OCI-M1 (cell line): ENCODE measurements at places on chromosomes 3 and 15.
A peak's percentile ranks its signal among the peaks of the same experiment; 100 is the strongest.

DNA sequence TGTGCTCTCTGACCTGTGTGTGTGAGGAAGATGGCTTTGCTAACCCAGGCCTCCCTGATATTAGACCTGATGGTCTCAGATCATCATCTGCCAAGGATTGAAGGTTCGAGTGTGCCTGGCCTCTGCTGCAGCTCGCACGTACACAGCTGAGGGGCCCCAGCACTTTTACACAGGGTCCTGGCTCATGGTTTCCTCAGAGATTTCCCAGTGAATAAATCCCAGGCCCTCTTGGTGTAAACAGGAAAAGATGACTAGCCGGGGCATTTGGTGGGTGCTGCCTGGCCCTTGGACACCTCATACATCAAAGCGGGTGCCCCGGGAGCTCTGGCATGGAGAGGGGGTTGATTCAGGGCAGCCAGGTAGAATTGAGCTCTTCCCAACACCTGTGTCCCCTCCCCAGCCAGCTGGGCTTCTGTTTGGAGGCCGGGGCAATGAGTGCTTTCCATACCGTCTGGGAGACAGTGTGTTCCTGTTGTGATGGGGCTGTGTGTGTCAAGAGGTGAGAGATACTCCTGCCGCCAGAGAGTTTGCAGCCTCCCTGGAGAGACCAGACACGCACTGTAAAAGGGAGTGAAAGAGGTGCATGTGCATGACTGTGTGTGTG lies 72.5 kb upstream of the TLE3 start:
- DNase-seq: no peak

GRCh38 chr15:58292751-58293175 lies 139.0 kb upstream of the LIPC start:
- DNase-seq: no peak

- DNase-seq: no peak
Measured at GRCh38 chr15:77480859-77481633, 60.4 kb downstream of the HMG20A start.

DNA sequence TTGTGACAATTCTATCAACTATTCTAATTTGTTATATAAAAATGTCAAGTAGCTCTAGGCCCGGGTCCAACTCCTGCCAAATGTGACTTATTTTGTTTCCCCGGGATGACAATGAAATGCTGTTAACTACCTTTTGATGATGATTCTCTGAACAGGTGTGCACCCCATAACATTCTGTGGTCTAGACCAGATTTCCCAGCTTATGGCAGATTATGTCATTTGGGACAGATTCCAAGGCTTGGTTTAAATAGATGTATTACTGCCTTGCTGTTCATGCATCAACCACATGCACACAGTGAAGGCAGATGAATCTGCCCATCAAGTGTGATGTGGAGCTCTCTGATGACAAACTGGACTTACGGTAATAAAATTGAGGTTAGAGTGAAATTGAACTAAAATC lies 150.5 kb downstream of the MECOM start:
- no peak for DNase-seq

DNA sequence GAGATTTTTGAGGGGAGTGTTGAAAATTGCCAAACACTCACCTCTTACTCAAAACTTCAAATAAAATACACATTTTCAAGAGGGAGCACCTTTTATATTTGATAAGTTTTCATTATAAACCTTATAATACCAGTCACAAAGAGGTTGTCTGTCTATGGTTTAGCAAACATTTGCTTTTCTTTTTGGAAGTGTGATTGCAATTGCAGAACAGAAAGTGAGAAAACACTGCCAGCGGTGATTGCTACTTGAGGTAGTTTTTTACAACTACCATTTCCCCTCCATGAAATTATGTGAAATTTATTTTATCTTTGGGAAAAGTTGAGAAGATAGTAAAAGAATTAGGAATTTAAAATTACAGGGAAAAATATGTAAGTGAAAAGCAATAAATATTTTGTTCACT lies 20.1 kb downstream of the DIPK2A start:
- no peak for DNase-seq

DNA sequence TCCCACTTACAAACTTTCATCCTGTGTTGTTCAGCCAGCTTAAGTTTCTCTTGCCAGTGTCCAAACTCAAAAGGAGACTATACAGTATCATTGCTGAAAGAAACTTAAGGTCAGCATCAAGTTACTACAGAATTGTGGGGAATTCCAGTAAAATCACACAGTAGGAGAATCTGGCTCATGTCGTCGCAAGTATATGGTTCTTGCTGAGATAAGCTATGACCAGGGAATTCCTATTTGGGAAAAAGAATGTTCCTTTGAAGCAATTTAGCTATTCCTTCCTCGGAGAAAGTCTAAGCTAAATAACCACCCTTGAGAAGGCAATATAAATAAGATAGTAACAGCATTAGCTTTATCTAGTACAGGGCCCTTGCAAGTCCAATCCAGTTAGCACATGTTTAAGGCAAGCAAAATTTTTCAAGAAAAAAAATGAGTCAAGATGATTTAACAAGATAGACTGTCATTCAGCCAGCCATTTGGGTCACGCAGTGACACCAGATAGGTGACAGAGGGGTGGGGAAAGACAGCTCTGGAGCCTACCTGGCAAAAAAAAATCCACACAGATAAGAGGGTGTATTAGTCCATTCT lies 78.2 kb upstream of the THBS1 start:
- DNase-seq: no peak

- DNase-seq: no peak
Measured at GRCh38 chr3:136258199-136258598, 8.1 kb downstream of the PCCB start.

GRCh38 chr3:51934139-51934850 lies 7.4 kb downstream of the RRP9 start:
- no peak for DNase-seq

DNA sequence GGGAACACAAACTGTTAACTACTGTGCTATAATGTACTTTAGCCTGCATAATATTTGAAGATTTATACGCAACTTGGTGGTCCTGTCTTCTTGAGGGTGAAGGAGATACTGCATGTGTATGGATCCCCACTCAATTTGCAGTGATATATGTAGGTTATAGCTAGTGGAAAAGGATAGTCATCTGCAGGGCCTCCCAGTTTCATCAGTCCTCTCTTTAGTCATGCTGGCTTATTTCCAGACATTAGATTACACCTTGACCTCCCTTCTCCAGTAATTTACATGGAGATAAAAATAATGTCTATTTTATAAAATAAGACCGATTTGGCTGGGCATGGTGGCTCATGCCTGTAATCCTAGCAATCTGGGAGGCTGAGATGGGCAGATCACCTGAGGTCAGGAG lies 3.7 kb downstream of the NR1D2 start:
- DNase-seq: no peak

DNA sequence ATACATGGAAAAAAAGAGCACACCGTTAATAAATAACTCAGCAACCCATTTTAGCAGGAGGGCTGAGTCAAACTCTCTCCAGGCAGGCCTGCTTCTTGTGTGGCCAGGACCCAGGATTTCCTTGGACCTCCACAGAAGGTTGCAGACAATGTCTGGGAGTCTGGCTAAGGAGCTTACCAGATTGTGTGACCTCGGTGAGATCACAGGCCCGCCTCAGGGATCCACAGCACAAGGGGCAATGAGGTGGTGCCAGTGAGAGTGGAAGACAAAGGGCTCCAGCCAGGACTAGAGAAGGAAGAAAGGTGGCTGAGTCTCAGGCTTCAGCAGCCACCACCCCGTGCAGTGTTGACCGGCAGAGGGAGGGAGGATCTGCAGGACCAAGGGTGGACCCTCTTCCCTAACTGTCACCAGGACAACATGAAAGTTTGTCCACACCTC lies 32.2 kb upstream of the SEC22A start:
- DNase-seq: no peak

GRCh38 chr3:78507196-78507984 lies 1260.4 kb downstream of the ROBO1 start:
- no peak for DNase-seq

DNA sequence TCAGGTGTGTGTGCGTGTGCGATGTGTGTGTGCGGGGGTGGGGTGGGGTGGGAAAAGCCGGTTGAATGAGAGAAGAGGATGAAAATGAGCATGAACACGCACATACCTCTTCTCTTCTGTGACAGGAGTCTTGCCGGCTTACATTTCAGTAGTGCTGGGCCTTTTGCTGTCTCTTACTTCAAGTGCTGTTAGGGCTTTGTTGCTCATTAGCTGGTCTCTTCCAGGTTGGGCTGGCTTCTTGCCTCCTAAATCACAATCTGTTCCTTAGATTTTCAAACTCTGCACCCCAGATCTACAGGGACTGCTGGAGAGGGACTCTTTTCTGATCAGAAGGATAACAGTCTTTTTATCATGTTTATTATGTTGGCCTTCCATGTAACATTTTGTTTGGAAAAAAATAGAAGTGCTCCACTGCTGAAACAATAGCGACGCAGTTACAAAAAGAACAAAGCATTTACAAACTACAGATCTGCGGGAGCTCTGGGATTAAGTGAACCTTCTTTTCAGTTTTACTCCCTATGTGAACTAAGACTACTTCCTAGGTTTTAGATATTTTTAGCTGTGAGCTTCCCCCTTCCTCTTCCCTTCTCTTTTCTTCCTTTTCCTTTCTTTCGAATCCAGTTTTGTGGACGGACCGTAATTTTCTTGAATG lies 48.5 kb downstream of the USP13 start:
- DNase-seq: no peak

DNA sequence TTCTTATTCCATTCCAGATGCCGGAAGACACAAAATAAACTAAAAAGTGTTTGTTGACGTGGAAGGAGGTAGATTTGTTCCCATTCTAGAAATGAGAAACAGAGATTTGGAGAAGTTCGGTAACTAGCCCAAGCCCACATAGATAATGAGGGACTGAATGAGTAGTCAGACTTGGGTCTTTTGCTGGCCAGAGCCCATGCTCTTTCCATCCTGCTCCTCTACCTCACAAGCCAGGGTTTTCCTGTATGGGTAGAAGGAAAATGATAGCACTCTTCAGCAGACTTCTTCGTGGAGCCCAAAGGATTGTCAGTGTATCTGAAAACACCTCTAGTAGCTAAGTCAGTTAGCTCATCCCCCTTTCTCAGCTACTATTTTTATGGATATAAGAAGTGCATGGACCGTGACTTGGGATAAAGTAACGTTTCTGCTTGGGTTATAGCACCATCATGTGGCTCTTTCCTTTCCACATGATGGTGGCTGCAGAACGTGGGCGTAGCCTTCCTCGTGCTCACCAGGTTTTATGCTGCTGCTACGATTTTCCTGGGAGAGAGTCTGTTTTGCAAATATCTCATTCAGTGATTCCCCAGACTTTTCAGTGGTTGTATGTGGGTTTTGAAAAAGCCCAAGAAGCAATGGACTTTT lies 84.6 kb downstream of the DGKG start:
- peak; percentile 22 for DNase-seq

DNA sequence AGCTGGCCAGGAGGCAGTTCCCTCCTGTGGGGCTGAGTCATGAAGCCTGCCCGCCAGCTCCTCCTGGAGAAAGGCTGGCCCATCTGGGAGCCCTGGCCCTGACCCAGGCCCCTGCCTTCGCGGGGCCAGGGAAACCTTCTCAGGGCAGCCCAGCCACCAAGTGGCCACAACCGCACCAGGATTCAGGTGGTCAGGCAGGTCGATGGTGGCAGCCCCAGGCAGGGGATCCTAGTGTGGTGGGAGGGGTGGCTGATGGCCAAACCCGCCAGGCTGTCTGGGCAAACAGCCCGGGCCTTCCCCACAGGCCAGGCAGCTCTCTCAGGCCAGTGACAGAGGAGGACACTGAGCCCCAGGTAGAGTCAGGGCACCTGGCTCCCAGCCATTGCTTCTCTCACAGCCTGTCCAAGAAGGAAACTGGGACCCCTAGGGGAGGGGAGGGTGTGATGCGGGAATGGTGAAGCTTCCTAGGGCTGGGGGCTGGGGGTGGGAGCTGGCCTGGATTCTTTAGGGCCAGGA lies 1.2 kb downstream of the TWF2 start:
- DNase-seq: peak; percentile 73

DNA sequence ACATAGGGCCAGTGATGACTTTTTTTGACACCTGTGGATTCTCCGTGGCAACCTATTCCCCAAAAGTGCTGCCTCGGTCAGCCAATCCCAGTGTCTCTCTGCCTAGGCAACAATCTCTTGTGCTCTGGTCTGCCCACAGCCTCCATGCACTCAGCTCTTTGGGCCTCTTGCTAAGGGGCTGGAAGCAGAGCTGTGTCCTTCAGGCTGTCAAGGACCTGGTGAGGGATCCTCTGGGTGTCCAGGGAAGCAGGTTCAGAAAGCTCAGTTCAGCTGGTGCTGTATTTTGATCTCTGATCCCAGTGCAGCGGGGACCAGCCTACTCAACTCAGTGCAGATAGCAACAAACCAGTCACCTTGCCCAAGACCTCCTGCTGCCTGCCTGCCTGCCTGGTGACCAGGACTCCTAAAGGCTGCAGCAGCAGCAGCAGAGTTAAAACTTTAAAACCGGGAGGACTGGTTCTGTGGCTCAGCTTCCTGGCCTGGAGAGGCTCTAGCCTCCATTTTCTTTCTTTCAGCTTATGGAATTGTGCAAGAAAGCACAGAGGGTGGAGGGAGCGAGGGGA lies 6.2 kb downstream of the PAK6 start:
- DNase-seq: no peak

DNA sequence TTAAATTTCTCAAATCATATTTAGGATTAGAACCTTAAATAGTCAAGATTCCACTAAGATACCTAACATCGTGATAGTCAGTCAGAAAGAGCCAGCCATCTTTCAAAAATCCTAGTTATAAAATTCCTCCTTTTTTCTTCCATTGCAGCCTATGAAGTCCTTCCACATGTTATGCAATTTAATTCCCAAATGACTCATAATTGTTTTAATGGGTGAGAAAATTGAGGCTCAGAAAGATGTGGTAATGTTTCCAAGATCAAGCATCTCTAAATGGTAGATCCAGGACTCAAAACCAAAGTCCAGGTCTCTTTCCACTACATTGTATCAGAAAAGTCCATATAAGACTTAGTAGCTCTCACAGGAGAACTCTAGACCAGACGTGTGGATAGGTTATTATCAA lies 9.5 kb downstream of the CFAP44 start:
- DNase-seq: no peak

- no peak for DNase-seq
Measured at GRCh38 chr3:11733914-11734313, 90.2 kb upstream of the VGLL4 start.

- DNase-seq: no peak
Measured at GRCh38 chr15:88648357-88649214, 9.8 kb downstream of the ISG20 start.

GRCh38 chr15:87563869-87564268 lies 692.7 kb downstream of the NTRK3 start:
- no peak for DNase-seq

DNA sequence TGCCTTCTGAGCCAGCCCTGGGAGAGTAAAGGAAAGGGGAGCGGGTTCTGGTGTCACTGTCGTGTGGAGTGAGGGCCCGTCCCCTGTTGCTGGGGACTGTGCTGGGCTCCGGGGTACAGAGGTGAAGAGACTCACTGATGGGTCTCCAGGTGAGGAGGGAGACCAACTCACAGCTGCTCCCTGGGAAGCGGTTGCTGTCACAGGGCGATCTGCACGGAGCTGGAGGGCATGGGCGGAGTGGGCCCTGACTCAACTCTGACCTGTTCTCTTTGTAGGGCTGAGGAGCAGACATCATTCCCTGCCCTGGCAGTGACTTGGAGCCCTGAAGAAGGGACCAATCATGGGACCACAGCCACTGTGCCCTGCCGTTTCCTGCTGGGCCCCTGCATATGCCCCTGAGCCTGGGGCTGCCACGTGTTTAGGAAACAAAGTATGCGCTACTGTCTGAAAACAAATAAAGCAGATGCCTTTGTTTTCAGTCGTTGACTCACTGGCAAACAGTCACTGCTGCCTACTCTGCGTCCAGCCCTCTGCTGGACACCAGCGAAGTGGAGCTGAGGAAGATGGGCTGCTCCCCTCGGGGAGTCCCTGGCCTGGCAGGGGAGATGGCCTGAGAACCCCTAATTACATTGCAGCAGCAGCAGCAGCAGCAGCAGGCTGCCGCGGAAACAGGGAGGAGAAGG lies 22.9 kb upstream of the PLXNA1 start:
- no peak for DNase-seq
